SJSA1 (cell line): ENCODE measurements at places on chromosomes 2 and 18. TPM values are rescaled to one million over a fixed set of nuclear protein-coding genes. Genes with fewer than 3 reads are reported as not detected.
A peak's percentile ranks its signal among the peaks of the same experiment; 100 is the strongest.

DNA sequence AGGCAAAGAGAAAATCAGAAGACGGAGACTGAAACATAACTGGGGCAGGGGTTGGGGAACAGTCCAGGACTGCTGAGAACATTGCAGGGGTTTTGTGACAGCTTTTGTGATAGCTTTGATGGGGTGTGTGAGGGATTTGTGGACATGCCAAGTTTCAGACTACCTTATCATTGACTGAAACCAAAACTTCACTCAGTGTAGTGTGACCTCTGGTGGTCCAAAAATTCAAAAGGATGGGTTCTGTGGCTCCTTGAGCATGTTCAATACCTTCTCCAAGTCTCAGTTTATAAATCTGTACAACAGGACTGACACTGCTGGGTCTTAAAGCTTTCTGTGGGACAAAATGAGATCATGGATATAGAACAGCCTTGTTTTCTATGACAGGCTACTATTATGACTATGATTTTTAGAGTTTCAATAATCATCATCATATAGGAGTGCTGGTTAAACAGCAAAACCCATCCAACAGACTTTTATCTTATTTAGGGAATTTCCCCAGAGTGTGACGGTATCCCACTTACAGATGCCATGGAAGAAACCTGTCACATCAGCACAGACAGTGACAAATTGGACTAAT lies 259.2 kb upstream of the SLC14A2 start:
- H3K27ac ChIP-seq, result no peak overlapping the region
- H3K4me3 ChIP-seq, result no peak overlapping the region
- H3K27me3 ChIP-seq, result no peaks in the 10 kb centered on the region
- no peak for DNase-seq

GRCh38 chr2:105796131-105796638 lies 51.5 kb downstream of the NCK2 start:
- no peak overlapping the region for H3K4me3 ChIP-seq
- H3K27me3 ChIP-seq, result no peaks in the 10 kb centered on the region
- DNase-seq, result no peak

GRCh38 chr2:197500503-197501131 lies 438 bp downstream of the HSPE1 start:
- H3K4me1 ChIP-seq, result peaks cover 32% of the 10 kb centered on the region
- peaks cover 87% of the 10 kb centered on the region for H3K36me3 ChIP-seq
- H3K27ac ChIP-seq, result peak overlapping the region; percentile 68
- no peaks in the 10 kb centered on the region for H3K27me3 ChIP-seq
- peak overlapping the region; percentile 71 for H3K4me3 ChIP-seq

The LHCGR gene
- not detected in 2 replicates for total RNA-seq

DNA sequence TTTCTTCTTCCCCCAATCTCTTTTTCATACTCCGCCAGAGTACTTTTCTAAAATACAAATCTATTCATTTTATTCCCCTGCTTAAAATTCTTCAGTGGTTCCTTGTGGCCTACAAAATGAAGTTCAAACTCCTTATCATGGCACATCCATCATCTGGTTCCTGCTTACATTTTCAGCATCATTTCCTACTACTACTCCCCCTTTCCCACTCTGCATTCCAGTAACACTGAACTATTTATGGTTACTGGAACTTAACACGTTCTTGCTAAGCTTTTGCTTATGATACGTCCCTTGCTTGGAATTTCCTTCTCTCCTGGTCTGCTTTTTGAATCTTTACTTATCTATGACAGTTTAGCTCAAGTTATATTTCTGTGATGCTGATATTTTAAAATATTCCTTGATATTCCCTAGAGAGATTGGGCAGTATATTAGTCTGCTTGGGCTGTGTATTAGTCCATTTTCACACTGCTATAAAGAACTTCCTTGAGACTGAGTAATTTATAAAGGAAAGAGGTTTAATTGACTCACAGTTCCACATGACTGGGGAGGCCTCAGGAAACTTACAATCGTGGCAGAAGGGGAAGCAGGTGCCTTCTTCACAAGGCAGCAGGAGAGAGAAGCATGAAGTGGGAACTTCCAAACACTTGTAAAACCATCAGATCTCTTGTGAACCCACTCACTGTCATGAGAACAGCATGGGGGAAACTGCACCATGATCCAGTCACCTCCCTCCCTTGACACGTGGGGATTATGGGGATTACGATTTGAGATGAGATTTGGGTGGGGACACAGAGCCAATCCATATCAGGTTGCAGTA lies 53.2 kb downstream of the BMPR2 start:
- H3K36me3 ChIP-seq, result peaks cover 8% of the 10 kb centered on the region
- DNase-seq, result peak; percentile 9

- peaks cover 30% of the 10 kb centered on the region for H3K27me3 ChIP-seq
- H3K4me3 ChIP-seq, result no peak overlapping the region
- H3K36me3 ChIP-seq, result no peaks in the 10 kb centered on the region
Measured at GRCh38 chr18:48172226-48173006, 236.8 kb downstream of the ZBTB7C start.

The MAPK4 gene
- not detected in 2 replicates for total RNA-seq

DNA sequence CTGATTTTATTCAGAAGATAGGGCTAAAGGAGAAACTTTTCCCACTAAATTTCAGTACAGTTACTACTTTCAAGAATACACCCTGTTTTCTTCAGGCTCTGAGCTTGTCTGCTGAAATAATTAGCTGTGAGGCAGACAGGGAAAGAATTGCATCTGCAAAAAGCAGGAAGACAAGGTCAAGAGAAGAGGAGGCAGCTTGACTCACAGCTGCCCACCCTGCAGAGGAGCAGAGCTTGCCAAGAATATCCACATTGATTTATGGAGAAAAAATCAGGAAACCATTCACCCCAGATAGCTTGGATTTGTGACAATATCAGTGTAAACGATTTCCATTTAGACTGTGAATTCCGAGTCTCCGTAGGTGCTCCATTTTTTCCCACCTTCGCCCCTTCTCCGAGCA lies 49.0 kb downstream of the ACTR2 start:
- no peak overlapping the region for H3K27ac ChIP-seq
- DNase-seq, result no peak
- peaks cover 32% of the 10 kb centered on the region for H3K36me3 ChIP-seq
- no peaks in the 10 kb centered on the region for H3K27me3 ChIP-seq

DNA sequence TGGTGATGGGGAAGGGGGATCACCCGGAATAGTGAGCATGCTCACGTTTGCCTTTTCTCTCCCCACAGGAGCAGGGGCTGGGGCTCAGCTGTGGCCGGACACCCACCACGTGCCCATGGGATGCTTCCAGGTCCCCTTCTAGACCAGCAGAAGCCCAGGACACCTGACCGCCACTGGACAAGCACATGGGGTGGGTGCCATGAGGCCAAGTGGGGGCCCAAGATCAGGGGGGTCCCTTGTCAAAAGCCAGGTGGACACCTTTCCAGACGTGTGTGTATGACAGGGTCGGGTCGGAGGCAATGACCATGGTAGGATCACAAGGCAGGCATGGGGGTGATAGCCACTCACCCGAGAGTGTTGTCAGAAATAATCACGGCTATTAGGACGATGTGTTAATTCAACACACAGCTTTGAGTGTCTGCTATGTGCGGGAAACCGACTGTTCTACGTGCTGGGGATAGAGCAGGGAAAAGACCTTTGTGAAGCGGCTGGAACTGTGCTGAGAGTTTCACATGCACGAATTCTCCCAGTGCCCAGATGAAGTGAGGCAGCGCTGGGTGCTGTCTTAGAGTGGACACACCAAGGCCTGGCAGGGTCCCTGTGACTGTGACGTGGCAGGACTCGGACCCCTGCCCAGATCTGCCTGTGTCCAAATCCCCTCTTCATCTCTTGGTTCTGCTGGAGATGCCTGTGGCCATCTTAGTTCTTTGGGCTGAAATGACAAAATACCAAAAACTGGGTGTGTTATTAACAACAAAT lies 244.7 kb downstream of the NDUFA10 start:
- no peak overlapping the region for H3K27ac ChIP-seq
- peaks cover 19% of the 10 kb centered on the region; the same call in 1 of the 2 replicates for H3K27me3 ChIP-seq
- H3K4me1 ChIP-seq, result peaks cover 5% of the 10 kb centered on the region
- H3K4me3 ChIP-seq, result no peak overlapping the region

DNA sequence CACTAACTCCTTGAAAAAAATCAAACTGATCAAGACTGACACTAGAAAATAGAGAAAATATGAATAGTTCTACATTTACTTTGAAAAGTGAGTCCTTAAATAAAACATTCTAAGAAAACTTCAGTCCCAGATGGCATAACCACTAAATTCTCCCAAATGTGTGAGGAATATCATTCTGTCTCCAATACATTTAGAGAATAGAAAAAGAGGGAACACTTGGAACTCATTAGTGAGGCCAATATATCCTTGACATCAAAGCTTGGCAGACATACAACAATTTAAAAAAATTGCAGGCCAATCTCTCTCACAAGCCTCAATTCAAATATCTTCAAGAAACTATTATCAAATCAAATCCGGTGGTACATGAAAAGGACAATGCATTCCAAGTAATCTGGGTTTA lies 79.3 kb upstream of the TMEM247 start:
- no peaks in the 10 kb centered on the region for H3K4me1 ChIP-seq
- H3K36me3 ChIP-seq, result no peaks in the 10 kb centered on the region
- peaks cover 11% of the 10 kb centered on the region; the same call in 1 of the 2 replicates for H3K27me3 ChIP-seq
- DNase-seq, result no peak
- H3K27ac ChIP-seq, result no peak overlapping the region

DNA sequence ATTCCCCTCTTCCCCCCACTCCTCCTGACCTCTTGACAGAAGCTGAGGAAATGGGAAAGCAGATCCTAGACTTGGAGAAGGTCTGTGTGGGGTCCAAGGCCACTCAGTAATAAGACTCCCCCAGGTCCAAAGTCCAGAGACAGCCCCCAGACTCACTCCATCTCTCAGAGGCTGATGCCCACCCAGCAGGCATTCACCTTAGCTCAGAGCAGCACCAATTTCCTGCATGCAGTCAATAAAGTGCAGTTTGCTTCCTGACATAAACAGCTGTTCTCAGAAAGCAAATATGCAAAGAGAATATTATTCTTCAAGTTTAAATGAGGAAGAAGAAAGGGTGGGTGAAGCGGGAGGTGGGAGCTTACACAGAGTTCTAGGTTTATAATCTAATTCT lies 84.1 kb upstream of the RTN4 start:
- peaks cover 17% of the 10 kb centered on the region for H3K4me1 ChIP-seq
- H3K36me3 ChIP-seq, result no peaks in the 10 kb centered on the region
- DNase-seq, result no peak
- peak overlapping the region; percentile 92 for H3K27ac ChIP-seq
- no peak overlapping the region for H3K4me3 ChIP-seq

GRCh38 chr2:118176601-118177000 lies 88.3 kb downstream of the INSIG2 start:
- no peak overlapping the region for H3K27ac ChIP-seq
- no peaks in the 10 kb centered on the region for H3K4me1 ChIP-seq
- no peak overlapping the region for H3K4me3 ChIP-seq
- no peak for DNase-seq
- H3K27me3 ChIP-seq, result no peaks in the 10 kb centered on the region

DNA sequence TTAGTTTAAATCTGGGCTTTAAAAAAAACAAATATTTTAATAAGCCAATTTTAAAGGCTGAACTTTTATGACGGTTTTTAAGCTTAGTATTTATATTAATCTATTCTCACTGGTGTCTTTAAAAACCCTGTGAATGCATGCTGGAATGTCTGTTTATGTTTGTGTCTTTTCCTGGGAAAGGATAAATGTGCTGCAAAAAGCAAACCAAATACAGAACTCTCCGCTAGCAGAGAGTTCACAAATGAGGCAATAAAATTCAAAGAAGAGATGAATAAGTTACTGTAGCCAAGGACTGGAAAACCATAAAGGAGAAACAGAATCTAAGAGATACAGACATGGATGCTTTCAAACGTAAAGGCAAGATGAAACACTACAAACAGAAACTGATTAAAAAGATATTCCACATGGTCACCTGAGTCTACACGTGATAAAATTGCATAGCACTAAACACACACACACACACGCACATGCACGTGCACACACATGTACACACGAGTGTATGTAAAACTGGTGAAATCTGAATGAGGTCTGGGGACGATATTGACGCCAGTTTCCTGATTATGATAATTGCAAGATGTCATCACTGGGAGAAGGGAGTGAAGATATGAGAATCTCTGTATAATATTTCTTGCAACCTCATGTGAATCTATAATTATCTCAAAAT lies 4.5 kb downstream of the TWIST2 start:
- peaks cover 17% of the 10 kb centered on the region for H3K36me3 ChIP-seq
- no peaks in the 10 kb centered on the region for H3K27me3 ChIP-seq
- DNase-seq, result no peak
- H3K4me1 ChIP-seq, result peaks cover 32% of the 10 kb centered on the region

GRCh38 chr2:1136846-1137245 lies 186.2 kb downstream of the SNTG2 start:
- no peaks in the 10 kb centered on the region for H3K36me3 ChIP-seq
- no peaks in the 10 kb centered on the region for H3K27me3 ChIP-seq
- no peak overlapping the region for H3K4me3 ChIP-seq
- no peak overlapping the region for H3K27ac ChIP-seq
- H3K4me1 ChIP-seq, result 0 out of 2 replicates have a peak, but pooled peaks cover 6% of the 10 kb centered on the region

GRCh38 chr18:71189581-71189980 lies 900.7 kb downstream of the SOCS6 start:
- H3K27ac ChIP-seq, result no peak overlapping the region
- no peaks in the 10 kb centered on the region for H3K27me3 ChIP-seq
- no peaks in the 10 kb centered on the region for H3K4me1 ChIP-seq
- H3K36me3 ChIP-seq, result no peaks in the 10 kb centered on the region

GRCh38 chr2:217787160-217787877 lies 215.5 kb downstream of the TNS1 start:
- no peak overlapping the region for H3K27ac ChIP-seq
- no peaks in the 10 kb centered on the region for H3K4me1 ChIP-seq
- no peak for DNase-seq
- H3K27me3 ChIP-seq, result no peaks in the 10 kb centered on the region
- H3K4me3 ChIP-seq, result no peak overlapping the region

The TMEM37 gene
- not detected in 2 replicates for total RNA-seq

DNA sequence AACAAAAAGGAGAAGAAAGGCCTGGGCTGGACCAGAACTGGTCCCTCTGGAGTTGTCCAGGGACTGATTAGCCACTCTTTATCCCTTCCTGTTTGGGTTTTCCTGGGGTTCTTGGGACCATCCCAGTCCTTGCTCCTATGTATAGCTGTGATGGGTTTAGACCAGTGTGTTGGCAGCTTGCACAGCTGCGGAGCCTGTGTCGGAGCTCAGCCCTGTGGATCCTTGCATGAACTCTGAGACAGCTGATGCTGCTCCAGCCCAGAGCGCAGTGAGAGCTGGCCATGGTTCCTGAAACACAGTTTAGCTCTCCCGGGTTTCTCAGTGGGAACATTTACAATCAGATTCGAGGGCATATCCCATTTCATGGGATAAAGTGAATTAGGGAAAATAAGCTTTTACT lies 16.9 kb downstream of the IMPA2 start:
- no peaks in the 10 kb centered on the region for H3K36me3 ChIP-seq
- no peak overlapping the region for H3K4me3 ChIP-seq
- H3K4me1 ChIP-seq, result peaks cover 17% of the 10 kb centered on the region
- H3K27ac ChIP-seq, result no peak overlapping the region

- H3K4me3 ChIP-seq, result no peak overlapping the region
- H3K36me3 ChIP-seq, result no peaks in the 10 kb centered on the region
- DNase-seq, result no peak
Measured at GRCh38 chr2:213227458-213227857, 56.8 kb upstream of the SPAG16 start.

DNA sequence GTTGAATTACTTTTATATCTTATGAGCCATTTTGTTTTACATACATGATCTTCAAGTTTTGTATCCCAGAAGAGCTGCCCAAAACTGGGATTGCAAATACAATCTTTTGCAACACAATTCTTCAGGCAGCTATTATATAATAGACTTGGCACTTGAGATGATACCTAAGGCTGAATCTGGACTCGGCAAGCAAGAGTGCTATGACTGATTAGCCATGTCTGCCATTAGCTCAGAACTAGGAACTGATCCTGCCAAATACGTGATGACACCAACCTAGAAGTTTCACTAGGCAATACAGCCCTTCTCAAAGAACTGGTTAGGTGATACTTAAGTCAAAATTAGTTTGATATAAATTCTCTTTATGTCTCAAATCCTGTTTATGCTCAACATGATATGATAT lies 619.6 kb downstream of the CPS1 start:
- no peaks in the 10 kb centered on the region for H3K27me3 ChIP-seq
- H3K4me3 ChIP-seq, result no peak overlapping the region
- no peaks in the 10 kb centered on the region for H3K4me1 ChIP-seq
- DNase-seq, result no peak
- H3K36me3 ChIP-seq, result no peaks in the 10 kb centered on the region
